Activated CD4-positive, alpha-beta T cell treated with anti-CD3 and anti-CD28 coated beads, Interleukin-2, amount 50 U/mL, for 16 hours (primary cell): ENCODE measurements at places on chromosomes 2 and 18.

- DNase-seq, result no peak
Measured at GRCh38 chr2:20606198-20606597, 44.7 kb downstream of the HS1BP3 start.

GRCh38 chr2:54966165-54966832 lies 84.0 kb downstream of the RTN4 start:
- DNase-seq, result no peak

- DNase-seq, result peak; percentile 70
Measured at GRCh38 chr2:241540771-241541561, 17.6 kb upstream of the BOK start.

DNA sequence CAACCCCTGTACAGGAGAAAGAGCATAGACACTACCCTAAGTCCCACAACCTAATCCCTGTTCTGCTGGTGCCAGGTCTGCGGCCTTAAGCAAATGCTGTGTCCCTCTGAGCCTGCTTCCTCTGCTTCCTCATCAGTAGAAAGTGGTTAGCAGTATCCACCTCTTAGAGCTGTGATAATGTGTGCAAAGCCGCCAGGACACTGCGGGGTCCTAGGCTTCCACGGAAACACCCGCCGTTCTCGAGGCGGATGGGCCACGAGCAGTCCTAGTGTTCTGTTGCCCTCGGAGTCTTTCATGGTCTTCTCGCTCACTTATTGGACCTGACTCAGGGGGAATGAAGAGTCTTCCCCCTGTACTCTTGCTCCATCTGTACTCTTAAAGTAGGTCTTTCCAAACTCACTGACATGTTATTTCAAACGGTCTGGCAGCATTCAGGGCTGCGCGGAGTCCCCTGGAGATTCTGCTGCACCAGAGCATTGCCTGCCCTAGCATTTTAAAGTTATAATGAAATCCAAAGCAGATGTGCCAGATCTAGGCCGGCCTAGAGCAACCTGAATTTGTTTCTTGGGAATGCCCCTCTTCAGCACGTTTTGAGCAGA lies 107.2 kb upstream of the ZNF236 start:
- no peak for DNase-seq

DNA sequence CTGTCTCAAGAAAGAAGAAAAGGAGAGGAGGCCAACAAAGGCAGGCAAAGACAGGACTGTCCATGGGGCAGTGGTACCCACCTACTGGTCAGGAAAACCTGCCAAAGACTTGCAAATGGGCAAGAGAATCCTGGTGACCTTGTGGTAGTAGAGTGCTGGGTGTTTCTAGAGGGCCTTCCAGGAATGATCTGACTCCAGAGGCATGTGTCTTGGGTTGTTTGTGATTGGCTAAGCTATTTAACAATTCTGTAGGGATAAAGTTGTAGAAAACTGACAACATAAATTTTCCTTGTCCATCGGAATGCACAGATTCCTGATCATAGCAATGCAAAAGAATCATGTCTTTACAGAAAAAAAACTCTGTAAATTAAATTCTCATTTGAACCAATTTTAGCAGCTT lies 68.5 kb upstream of the ZNF532 start:
- DNase-seq, result no peak

DNA sequence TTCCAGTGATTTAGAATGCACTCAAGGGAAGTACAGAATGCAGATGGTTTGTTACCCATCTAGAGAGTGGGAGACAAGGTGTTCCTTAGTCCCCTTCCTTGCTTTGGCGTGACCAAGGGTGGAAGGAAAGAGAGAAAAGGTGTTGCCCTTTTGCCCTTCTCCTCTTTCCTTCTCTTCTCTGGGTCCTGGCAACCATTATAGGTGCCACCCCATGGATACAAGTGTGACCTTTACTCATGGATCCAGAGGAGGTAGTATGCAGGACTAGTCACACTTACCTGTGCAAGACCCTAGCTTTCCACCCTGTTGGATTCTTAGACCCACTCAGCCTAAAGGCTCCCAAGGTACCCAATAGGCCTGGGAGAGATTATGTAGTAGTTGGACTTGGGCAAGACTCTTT lies 11.6 kb upstream of the RBFA start:
- DNase-seq, result no peak

- DNase-seq, result no peak
Measured at GRCh38 chr2:27752551-27753237, 18.8 kb upstream of the MRPL33 start.

GRCh38 chr2:41180387-41180786 lies 728.5 kb upstream of the SLC8A1 start:
- no peak for DNase-seq

DNA sequence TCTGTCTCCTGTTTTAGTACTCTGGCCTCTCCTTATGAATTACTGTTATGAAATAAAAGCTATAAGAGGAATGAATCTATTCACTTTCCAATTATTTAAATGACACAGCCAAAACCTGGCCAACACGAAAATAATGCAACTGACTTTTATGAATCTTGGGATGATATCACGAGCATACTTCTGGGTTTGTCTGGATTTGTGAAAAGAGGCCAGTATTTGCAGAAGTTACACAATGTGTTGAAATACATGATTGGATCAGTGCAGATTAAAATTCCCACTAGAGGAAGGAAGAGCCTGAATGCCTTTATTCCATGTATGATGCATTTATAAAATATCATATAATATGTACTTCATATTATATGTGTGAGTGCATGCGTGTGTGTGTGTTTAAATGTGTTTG lies 418.2 kb downstream of the GRB14 start:
- no peak for DNase-seq

GRCh38 chr2:2856723-2857415 lies 520.7 kb downstream of the EIPR1 start:
- no peak for DNase-seq

DNA sequence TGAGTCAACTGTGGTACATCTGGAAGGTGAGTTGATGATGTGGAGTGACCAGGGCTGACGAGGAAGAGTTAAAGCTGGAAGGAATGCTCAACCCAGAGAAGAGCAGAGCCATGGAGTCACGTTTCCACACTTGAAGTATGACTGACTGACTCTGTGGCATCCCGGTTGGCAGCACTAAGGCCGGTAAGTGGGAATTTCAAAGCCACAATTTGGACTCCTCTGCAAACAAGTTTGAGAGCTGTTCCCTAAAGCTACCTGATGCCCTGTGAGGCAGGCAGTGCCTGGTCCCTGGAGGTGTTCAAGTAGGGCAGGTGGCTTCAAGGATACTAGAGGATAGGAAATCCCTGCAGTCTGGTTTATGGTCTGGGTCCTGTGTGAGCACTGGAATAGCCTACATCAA lies 69.3 kb upstream of the ITGB6 start:
- no peak for DNase-seq

- no peak for DNase-seq
Measured at GRCh38 chr2:29159125-29159524, 43.9 kb downstream of the CLIP4 start.

- no peak for DNase-seq
Measured at GRCh38 chr2:68970566-68971265, 3.7 kb upstream of the GKN1 start.

DNA sequence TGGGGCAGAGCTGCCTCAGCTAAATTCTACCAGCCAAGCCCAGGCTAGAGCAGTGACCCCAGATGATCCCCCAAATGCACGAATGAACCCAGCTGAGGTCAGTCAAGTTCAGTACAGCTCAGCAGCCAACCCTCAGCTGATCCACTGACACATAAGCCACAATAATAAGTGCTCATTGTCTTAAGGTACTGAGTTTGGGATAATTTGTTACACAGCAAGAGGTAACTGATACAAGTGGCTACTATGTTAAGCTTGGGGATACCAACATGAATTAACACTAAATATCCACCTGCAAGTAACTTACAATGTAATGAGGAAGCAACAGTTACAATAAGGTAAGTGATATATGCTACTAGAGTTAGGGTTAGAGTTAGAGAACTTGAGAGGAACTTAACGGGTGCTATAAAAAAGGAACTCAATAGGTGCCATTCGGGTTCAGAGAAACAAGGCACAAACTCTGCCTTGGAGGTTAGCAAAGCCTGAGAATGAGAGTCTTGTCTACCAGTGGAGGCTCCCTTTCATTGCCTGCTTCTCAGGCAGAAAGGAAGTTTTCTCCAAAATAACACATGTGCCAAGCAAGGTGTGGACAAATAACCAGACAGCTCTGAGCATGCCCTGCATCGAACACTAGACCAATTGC lies 189.4 kb downstream of the ARL4C start:
- DNase-seq, result no peak

GRCh38 chr2:217802266-217802665 lies 200.5 kb downstream of the TNS1 start:
- DNase-seq, result no peak

- no peak for DNase-seq
Measured at GRCh38 chr2:178912416-178913048, 105.3 kb upstream of the TTN start.

GRCh38 chr2:168434146-168434545 lies 21.9 kb upstream of the CERS6 start:
- DNase-seq, result no peak

DNA sequence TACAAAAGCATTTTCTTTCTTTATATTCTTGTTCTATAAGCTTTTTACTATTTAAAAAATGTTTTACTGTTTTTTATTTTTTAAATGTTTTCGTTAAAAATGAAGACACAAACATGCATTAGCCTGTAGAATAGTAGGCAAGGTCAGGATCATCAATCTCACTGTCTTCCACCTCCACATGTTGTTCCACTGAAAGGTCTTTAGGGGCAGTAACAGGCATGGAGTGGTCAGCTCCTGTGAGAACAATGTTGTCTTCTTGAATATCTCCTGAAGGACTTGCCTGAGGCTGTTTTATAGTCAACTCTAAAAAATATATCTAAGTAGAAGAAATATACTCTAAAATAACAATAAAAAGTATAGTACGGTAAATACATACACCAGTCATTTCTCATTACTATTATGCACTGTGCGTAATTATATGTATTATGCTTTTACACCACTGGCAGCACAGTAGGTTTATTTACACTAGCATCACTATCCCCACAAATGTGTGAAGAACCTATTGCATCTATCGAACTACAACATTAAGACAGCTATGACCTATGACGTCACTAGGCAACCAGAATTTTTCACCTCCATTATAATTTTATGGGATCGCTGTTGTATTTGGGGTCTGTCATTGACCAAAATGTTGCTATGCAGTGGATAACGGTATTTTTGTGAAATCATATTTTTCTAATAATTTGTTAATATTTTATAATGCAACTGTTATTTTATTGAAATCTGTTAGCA lies 764.3 kb downstream of the METTL4 start:
- no peak for DNase-seq

DNA sequence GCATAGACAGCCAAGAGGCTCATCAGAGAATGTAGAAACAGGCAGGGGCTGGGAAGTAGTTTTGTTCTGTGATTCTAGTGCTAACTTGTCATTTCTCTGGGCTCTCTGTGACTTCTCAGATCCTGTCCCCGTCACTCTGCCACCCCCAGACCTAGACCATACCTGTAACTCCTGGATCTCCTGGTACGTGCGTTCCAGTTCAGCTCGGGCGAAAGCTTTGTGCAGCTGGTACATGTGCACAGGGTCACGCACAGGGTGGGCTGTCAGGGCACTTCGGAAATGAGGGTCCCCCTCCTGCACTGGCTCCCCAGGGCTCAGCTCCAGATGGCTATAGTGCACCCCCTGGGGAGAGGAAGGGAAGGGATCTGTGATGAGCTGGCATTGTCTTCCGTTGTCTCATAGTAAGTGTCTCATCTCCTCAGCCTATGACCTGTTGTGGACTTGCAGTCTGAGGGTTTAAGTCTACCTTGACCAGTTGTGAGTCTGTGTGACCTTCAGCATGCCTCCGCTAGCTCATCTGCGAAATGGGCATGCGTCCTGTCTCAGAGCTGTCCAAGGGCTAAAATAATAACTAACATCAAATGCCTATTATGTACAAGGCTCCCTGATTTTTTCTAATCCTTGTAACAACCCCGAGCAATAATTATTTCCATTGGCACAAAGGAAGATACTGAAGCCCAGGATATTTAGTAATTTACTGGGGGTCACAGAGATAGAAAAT lies 2.7 kb downstream of the CHPF start:
- DNase-seq, result no peak

DNA sequence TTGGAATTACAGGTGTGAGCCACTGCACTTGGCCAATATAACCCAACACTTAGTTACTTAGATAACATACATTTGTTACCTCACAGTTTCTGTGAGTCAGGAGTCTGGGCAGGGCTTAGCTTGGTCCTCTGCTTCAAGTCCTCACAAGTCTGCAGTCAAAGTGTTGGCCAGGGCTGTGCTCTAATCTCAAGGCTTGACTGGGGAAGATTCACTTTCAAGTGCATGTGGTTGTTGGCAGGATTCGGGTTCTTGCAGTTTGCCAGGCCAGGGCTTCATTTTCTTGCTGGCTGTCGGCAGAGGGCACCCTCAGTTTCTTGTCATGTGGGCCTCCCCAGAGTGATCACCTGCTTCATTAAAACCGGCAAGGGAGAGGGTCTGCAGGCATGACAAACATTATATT lies 103.7 kb downstream of the SLC4A3 start:
- no peak for DNase-seq

GRCh38 chr2:162211732-162212131 lies 31.5 kb downstream of the FAP start:
- DNase-seq, result no peak

DNA sequence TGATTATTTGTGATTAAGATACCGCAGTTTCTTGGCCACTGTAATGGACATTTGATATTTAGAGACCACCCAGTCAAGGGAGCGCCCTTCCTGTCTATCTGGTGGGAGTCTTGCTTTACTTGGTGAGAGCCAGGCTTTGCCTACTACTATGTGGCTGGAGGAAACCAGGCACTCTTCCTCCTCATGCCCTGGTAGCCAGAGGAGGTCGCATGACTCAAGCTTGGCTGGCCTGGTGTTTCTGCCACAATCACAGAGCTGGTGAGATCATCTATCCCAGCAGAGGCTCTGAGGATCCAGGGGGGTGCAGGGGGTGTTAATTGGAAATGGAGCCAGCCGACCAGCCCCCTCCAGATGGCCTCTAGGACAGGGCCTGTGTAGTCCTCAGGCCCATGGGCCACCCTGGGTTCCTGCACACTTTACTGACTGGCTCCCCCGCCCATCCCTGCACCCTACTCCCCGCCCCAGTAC lies 46.8 kb upstream of the BIN1 start:
- DNase-seq, result no peak

DNA sequence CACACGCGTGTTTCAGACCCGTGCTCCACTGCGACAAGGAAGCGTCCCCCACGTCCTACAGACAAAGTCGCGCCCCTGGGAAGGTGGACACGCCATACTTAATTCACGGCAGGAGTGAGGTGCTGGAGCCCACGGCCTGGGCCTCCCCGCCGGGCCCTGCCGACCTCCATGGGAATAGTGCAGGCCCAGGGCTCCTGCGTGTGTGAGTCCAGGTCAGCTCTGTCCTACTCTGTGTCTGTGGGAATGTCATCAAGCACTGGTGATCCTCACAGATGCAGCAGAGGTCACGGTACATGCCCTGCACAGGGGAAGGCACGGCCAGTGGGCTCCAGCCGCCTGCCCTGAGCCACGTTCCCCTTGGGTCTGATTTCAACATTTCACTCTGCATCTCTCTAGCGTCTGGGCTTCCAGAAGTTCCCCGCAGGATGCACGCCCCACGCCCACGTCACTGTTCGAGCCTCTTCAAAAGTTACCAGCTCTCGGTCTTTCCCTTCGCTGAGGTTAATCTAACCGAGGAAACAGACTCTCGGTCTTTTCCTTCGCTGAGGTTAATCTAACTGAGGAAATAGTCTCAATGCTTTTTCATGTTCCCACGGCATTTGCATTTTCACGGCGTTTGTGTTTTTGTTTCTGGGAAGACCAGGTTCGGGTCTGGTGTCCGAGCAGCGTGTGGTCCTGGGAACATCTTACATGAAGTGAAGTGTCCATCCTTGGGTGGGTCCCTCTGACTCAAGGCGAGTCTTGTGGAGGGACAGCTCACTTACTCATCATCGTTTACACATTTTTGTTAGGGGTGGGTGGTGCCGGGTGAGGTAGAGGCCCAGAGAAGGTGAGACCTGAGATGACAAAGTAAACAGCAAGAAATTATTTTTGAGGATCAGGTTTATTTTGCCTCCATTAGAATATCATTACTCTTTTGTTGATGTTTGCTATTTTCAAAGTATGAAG lies 157.3 kb upstream of the ALKAL2 start:
- DNase-seq, result no peak
